ENCODE measurements at places on chromosomes 1 and 21.
A peak's percentile ranks its signal among the peaks of the same experiment; 100 is the strongest.

GRCh38 chr1:14945132-14946010, 208.2 kb upstream of the TMEM51 start:
- peak; percentile 55 for DNase-seq

- DNase-seq: no peak
These were observed 114.0 kb downstream of the DTL start for GRCh38 chr1:212149566-212149965.

GRCh38 chr1:169860187-169860586, 33.5 kb downstream of the SCYL3 start:
- DNase-seq: no peak

DNA sequence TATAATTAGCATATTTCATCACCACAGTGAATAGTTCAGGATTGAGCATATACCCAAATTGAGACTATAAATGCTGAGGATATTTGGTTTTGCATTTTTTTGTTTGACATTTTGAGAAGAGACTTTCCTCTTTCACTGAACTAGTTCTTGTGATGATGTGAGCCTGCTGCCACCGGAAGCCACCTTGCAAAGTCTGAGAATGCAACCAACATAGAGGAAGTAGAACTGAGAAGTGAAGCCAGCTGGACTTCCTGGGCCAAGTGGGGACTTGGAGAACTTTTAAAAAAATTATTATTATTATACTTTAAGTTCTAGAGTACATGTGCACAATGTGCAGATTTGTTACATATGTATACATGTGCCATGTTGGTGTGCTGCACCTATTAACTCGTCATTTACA, 102.3 kb downstream of the RPE65 start:
- peak; percentile 38 for DNase-seq

DNA sequence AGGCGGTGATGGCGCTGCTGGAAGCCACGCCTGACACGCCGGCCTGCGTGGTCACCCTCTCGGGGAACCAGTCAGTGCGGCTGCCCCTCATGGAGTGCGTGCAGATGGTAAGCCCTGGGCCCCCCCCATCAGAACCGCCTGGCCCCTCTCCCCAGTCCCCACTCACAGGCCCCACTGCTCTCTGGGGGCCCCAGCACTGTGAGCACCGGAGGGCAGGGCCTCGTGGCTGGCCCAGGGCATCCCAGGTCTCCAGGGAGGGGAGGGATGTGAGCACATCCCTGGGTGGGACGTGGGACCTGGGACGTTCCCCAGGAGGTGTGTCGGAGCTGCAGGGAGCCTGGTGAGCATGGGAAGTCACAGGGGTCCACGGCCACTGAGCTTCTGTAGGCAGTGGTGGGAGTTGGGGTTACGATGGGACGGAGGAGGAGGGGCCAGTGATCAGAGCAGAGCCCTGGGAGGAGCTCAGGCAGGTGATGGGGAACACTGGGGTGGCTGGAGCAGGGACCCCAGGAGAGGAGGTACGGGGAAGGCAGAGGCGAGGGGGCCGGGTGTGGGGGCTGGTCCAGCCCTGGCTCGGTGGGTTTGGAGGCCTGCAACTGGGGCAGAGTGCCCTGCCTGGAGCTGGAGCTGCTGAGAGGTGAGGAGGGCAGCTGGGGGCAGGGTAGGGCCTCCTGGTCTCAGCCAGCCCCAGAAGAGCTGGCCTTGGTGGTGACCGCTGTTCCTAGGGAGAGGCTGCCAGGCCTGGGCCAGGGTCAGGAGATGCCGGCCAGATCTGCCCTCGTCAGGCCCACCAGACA, 18.8 kb downstream of the PFKL start:
- DNase-seq: no peak

DNA sequence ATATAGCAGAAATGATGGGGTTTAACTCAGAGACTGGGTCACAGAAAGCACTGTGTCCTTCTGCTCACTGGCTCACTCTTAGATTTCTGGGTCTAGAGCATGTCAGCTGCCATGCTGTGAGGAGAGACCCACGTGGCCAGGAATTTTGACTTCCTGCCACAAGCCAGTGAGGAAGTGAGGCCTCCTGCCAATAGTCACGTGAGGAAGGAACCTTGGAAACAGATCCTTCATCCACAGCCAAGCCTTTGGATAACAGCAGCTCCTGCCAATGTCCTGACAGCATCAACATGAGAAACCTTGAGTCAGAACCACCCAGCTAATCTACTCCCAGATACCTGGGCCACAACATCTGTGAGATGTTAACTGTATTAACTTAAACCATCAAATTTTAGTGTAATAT, 114.5 kb upstream of the PLPPR5 start:
- no peak for DNase-seq

DNA sequence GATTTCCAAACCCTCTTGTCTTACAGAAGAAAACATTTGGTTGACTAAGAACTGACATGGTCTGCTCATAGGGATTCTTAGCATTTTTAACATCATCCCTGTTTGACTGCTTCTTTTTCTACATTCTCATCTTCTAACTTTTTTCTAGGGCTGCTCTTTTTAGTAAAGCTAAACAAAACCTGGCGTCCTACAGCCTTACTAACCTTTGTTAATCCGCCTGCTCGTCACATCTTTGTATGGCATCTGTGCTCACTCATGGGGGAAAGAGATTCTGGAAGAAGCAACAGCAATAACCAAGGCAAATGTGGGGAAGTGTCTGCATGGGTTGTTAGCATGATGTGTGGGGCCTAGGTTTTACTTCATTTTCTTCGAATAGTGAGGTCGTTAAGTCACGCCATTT, 92.0 kb downstream of the KIF1B start:
- DNase-seq: no peak

- DNase-seq: no peak
These were observed 12.1 kb downstream of the LRRC8B start for GRCh38 chr1:89536555-89537341.
